ENCODE measurements at places on chromosomes 16 and 17. TPM values are rescaled to one million over a fixed set of nuclear protein-coding genes. Genes with fewer than 3 reads are reported as not detected.

DNA sequence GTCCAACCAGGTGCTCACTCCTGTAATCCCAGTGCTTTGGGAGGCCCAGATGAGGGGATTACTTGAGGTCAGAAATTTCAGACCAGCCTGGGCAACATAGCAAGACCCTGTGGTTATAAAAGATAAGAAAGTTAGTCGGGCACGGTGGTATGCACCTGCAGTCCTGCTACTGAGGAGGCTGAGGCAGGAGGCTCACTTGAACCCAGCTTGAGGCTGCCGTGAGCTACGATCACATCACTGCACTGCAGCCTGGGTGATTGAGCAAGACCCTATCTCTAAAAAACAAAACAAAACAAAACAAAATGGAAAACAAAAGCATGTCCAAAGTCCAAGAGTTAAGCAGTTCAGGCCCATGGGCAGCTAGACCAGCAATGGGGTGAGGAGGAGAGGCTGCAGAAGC is 143.2 kb downstream of the IRX5 start:
- no peak for DNase-seq

GRCh38 chr16:13223666-13224065 is 322.3 kb downstream of the SHISA9 start:
- no peak for DNase-seq

Gene KRT39
- total RNA-seq: not detected

Gene CDC27
- 65.5 TPM for total RNA-seq
